ENCODE measurements at places on chromosomes 3 and 15.

- DNase-seq = no peak
These were observed 494 bp upstream of the NISCH start for GRCh38 chr3:52454938-52455282.

DNA sequence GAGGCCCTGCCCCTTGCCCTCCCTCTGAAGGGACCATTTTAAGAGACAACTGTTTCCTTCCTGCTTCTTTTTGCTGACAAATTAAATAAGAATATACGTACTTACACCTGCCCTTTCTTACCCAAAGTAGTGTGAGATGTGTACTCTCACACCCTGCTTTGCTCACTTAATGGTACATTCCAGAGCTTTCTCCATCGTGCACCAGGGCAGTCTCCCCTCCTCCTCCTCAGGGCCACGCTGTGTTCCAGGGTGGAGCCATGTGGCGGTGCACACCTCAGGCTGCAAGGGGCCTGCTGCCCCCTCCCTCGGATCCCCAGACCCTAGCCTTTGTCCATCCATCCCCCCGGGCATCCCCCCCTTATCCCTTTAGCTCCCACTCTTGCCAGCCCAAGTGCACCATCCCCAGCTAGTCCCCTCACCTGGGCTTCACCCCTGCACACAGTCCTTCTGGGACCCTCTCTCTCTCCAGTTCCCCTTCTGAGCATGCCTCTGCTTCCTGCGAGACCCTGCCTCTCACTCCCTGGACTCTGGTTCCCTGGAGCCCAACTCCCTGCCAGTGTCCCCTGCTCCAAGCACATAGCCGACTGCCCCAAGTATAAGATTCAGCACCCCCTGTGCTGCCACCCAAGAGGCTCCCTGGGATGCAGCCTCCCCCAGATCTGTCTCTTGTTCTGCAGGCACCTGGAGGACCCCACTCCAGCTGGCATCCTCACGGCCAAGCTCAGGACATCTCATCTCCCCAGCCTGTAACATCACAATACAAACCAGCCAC, 89.5 kb upstream of the IQSEC1 start:
- DNase-seq = no peak

GRCh38 chr3:126125781-126126251, 41.9 kb upstream of the SLC41A3 start:
- no peak for DNase-seq

DNA sequence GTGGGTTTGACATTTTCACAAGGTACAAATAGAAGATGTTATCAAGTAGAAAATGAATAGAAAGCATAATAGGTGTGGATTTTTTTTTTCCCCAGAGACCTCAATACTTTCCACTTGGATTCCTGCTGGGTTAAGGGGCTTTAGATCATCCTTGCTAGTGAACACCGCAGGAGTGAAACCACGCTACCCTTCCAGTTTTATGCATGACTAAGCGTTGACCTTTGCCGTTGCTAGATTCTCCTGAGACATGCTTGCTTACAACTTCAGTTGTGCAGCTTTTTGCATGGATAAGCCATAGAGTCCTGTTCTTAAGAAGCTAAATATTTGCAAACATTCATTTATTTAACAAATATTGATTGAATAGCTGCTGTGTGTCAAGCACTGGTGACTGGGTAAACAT, 299.7 kb upstream of the LMCD1 start:
- DNase-seq = no peak

- DNase-seq = no peak
These were observed 100.6 kb upstream of the SMAD3 start for GRCh38 chr15:66964791-66965190.

- no peak for DNase-seq
These were observed 207.1 kb downstream of the PTPRG start for GRCh38 chr3:61768284-61769037.

DNA sequence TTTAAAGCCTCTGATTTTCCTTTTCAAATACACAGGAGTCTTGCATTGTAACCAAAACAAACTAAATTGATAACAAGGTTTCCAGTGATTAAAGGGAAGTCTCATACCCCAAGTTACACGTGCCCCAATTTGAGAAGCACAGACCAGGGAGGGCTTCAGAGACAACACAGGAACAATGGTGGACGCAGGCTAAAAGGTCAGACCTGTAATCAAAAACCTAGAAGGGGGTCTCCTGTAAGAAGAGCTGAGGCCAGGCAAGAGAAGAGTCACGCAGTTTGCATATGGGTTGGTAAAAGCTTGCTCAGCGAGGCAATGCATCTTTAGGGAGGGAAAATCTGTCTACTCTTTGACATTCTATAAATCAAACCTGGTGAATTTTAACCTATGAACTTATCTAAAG, 58.6 kb upstream of the MCF2L2 start:
- DNase-seq = no peak

DNA sequence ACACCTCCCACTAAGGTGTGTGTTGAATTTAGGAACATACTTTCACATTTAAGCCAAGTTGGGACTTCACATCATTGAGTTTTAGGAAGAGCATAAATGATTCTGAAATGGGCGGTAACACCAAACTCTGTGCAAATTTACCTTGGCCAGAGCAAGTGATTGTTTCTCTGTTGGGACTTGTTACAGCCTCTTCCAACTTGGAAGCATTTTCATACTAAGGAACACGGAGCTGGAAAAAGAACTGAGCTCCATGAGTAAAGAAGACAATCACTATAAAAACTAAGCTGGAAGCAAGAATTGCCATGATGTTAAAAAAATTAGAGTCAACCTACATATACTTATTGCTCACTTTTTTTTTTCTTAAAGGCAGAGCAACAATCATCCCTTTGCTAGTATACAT, 371.3 kb downstream of the ERC2 start:
- no peak for DNase-seq

DNA sequence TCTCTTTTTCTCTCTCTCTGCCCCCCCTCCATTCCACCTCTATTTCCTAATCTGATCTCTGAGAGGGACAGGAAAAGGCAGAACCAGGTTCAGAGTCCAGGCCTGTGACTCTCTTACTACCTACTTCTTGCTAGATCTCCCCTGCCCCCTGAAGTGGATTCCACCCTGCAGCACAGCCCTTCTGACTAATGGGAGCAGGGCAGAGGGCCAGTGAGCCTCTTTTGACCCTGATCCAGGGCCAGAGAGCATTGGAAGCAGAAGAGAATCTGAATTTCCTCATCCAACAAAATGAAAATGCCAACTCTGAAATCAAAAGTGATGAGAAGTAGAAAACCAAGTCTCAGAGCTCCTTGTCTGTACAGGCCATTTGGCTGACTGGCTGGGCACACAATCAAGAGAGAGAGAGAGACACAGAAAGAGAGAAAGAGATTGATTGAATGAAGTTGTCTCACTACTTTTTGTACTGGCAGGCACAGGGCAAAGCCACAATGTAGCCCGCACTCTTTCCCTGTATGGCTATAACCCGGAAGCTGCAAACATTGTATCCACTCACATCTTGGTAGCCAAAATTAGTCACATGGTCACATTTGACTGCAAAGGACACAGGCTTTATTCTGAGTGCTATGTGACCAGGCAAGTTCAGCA, 31.6 kb upstream of the GLCE start:
- no peak for DNase-seq

DNA sequence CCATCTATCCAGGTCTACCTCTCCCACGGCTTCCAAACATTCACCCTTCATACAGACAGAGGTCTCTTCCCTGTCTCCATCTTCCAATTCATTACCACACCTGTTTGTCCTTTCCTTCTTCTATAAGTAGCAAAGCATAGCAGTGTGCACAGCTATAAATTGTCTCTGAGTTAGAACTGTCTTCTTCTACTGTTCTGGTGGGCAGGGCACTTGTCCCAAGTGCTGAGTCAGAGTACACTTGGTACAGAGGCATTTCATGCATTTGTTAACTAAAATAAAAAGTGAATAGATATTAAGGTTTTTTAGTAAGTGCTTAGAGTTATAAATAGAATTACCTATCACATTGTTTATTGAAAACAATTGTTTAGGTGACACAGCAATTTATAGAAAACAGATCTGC, 150.1 kb upstream of the CCDC54 start:
- no peak for DNase-seq

DNA sequence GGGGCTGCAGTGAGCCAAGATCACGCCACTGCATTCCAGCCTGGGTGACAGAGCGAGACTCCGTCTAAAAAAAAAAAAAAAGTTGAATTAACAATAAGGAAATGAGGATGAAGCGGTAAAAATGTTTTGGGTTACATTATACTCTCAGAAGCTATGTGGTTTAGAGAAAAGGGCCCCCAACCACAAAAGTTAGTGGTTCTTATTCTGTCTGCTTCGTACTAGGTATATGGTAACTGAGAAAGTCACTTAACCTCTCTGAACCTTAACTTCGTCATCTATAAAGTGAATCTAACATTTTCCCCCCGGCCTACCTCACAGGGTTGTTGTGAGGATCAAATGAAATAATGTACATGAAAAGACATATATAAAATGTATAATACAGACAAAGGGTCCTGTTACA, 38.4 kb upstream of the EHHADH start:
- no peak for DNase-seq

DNA sequence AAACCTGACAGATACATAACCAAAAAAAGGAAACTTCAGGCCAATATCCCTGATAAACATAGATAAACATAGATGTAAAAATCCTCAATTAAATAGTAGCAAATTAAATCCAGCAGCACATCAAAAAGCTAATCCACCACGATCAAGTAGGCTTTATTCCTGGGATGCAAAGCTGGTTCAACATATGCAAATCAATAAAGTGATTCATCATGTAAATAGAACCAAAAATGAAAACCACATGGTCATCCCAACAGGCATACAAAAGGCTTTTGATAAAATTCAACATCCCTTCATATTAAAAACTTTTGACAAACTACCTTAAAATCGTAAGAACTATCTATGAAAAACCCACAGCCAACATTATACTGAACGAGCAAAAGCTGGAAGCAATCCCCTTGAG, 882.2 kb downstream of the NTRK3 start:
- DNase-seq = no peak

DNA sequence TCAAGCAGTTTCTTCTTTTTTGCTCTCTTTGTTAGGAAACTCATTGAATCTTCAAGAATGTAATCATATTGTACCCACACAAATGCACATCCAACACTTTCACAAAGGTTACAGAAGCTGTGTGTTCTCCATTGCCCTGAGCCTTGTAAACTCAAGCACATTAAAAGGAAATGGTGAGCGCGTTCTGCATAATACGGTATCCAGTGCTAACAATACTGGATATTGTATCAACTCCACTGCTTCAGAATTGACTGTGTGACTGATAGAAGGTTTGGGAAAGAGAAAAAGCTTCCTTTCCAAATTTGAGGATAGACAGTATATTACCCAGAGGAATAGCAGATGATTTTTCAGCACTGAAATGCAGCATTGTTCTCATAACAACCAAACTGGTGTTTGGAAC, 268.9 kb upstream of the RBMS3 start:
- no peak for DNase-seq

DNA sequence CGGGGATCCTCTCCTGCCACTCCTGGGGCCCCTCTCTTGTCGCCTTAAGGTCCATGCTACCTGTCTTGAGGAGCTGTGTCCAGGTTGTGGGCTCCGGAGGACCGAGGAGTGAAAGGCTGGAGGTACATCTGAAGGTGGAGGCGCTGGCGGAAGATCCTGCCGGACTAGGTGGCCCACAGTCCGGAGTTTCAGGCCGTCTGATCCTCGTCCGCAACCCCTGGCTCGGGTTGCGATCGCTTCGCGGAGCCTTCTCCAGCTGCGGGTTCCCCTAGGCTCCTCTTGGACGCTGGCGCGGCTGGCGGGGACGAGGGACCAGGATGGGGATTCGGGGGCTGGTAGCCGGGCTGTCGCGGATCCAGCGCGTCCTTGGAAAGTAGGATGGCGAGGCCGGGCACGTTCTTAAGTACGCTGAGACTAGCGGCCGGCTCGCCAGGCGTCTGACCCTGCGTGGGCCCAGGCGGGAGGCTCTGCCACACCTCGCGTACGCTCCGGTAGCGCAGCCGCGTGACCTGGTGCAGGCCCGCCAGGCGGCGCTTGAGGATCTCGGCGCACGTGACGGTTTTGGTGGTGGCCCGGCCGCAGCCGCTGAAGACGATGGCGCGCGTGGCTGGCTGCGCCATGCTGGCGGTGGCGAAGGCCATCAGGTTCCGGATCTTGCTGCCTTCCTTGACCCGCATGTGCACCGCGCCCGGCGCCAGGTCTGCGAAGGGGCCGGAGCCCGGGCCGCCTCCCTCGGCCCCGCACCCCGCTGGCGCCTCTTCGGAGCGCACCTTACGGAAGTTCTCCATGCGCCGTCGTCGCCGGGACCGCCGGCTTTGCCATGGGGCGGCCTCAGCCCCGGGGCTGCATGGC, 550 bp downstream of the RPP25 start:
- DNase-seq = peak; percentile 44

GRCh38 chr15:99582508-99582960, 16.8 kb downstream of the MEF2A start:
- DNase-seq = no peak

DNA sequence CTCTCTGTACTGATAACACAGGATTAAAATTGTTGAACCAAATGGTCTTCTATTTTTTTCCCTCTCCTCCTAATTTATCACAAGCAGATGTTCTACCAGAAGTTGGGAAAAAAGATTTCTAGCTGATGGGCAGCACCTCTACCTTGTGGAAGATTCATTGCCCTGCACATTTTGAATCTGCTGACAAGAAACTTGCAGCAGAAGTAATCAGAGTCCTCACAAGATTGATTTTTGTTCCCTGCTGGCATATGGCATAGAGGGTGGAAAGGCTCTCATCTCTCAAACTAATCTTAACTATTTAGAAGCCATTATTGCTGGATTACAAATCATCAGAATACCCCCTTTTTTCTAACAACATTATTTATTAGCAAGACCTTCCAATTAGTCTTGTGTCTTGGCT, 148.9 kb upstream of the MEIS2 start:
- DNase-seq = no peak

GRCh38 chr3:193470710-193471109, 84.0 kb downstream of the ATP13A4 start:
- DNase-seq = no peak
